ENCODE measurements at places on chromosomes 2 and 18.

- DNase-seq, result no peak
Measured at GRCh38 chr2:227025510-227025909, 138.5 kb downstream of the COL4A4 start.

DNA sequence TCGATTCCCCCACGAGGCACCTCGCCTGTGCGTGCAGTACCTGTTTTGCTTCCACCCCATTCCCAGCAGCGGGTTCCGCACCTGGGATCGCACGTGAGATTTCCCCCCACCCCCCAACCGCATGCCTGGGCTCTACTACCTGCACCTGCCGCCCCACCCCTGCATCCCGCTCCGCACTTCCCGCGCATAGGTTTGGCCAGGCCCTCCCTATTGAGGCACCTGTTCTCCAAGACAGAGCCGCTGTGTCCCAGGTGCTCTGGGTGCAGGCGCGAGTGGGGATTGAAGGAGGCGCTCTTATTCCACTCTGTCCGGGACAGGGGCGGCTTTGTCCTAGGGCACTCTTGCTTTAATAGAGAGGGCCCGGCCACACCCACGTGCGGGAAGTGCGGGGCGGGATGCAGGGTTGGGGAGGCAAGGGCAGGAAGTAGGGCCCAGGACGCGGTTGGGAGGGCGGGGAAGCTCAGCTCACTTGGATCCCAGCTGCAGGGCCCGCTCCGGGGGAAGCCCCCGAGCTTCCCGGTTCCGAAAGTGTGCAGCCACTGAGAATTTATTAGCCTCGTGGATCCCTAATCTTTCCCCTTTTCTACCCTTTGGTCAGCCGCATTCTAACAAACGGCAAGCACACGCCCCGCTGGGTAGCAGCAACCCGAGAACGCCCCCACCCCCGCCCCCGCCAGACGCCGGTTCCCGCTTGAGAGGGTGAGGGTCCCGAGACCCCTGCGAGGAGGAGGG lies 670 bp upstream of the MOCOS start:
- DNase-seq, result no peak

GRCh38 chr2:12867631-12868287 lies 151.0 kb downstream of the TRIB2 start:
- no peak for DNase-seq

DNA sequence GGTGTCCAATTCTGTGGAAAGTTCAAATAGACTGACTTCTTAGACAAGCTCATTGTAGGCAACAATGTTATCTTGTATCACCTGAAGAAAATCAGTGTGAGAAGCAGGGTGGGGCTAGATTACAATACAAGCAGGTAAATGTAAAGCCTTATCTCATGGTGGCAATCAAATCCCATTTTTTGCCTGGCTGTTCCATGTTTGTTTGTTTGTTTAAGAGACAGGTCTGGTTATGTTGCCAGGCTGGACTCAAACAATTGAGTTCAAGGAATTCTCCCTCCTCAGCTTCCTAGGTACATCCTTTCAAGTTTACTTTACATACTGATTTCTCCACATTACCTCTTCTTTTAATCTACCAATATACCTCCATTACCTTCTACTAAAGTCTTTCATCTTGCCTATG lies 464.6 kb downstream of the LRP1B start:
- DNase-seq, result no peak

DNA sequence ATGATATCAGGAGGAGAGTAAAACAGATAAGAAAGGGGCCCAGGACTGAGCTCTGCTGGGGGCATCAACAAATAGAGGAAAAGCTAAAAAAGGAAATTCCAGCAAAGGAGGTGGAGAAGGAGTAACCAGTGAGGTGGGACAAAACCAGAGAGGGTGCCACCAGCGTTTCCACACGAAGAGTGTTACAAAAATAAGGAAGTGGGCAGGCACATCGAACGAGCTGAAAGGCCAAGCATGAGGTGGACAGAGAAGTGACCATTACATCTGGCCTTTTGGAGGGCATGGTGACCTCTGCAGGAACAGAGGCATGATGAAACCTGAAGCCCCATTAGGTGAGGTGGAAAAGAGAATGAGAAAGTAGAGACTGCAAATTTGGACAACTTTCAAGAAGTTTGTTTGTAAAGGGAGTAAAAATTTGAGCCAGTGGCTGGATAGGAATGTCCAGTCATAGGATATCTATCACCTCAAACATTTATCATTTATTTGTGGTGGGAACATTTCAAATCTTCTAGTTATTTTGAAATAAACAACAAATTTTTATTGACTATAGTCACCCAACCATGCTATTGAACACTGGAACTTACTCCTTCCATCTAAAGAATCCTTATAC lies 18.4 kb upstream of the VIT start:
- DNase-seq, result no peak

GRCh38 chr18:74154716-74155115 lies 6.4 kb downstream of the TIMM21 start:
- no peak for DNase-seq

DNA sequence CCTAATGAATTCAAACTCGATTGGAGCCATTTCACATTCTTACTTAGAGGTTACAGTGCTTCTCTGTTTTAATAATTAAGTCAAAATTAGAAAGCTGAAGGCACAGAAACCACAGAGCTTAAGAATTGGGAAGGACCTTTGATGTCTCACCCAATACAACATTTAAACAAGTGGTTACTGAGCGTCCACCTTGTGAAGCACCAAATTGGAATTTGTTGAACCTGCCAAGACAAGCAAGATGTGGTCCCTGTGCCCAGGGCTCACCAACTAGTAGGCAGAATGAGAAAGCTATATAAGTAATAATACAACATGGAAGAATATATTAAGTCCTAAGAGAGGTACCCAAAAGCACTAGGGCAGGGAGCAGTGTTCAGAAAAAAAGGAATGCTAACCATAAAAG lies 64.5 kb upstream of the NPAS2 start:
- DNase-seq, result no peak

DNA sequence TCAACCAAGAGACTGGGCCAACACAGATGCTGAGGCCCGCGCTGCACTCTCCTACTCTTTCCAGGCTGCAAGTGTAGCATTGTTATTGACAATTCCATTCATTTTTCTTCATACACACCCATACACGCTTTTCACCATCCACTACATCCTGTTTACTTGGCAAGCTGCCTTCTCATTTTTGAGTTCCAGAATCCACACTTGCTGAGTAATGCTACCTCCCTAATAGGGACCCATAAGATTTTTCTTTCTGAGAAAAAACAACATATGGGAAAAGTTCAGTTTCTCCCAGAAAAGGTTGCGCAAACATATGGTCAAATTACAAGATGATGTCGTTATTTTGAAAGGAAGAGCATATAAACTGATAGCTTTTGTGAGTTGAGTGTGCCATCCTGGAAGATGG lies 3.3 kb upstream of the NETO1 start:
- no peak for DNase-seq

DNA sequence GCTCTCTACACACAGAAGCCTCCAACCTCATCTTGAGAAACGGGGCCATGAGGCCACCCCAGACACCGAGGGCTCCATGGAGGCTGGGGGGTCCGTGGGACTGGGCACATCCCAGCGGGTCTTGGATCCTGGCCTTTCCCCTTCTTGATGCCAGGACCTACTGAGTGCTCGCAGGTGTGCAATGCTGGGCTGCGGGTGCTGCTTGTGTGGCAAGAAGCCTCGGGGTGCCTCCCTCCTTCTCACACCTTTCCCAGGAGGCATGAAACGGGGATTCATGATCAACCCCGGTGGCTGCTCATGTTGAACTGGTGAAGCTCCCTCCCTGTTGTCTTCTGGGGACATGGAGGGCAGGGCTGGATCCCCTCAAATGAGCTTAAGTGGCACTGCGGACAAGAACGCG lies 2.0 kb upstream of the BUB1 start:
- DNase-seq, result no peak

DNA sequence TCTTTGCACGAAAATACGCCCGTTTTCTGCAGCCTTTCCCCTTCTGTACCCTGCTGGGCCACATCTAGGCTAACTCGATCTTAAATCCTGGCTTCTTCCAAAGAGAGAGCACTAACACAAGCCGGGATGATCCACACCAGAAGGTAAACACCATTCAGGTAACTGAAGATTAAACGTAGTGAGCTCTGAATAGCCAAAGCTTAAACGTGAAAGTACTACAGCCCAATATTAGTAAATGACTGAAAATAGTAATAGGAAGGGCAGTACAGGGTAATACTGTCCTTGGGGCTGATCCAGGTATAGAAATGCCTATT lies 422 bp upstream of the MRPL53 start:
- no peak for DNase-seq

DNA sequence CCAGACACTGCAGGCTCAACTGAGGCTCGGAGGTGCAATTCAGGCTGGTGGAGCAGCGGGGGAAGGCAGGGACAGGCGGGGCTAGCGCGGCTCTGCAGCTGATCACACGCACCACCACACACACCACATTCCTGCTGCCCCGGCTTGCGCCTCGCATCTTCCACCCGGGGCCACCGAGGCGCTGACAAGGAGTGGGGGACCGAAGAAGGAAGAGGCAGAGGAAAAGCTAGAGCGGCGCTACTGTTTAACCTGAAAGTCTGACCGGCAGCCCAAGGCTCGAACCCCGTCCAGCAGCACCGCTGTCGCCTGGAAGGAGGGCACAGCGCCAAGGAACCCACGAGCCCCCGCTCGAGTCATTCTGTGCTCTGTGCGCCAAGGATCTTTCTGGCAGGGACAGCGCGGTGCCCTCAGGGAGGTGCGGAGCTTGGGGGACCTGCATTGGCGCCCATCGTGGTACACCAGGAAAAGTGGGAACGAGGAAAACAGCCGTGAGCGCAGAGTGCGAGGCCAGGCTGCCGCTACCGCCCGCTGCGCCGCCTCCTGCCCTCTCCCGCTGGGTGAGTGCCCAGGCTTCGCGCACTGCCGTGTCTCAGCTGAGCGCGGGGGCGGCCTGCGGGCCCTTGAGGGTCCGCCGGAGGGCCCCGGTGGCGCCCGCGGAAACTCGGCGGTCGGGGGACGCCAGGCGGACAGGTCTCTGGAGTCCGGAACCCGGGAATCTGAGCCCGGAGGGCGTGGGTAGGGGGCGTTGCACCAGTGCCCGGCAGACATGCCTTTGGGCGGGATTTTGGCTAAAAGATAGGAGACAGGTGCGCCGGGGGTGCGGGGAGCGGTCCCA lies 860 bp upstream of the KCNJ3 start:
- DNase-seq, result no peak

DNA sequence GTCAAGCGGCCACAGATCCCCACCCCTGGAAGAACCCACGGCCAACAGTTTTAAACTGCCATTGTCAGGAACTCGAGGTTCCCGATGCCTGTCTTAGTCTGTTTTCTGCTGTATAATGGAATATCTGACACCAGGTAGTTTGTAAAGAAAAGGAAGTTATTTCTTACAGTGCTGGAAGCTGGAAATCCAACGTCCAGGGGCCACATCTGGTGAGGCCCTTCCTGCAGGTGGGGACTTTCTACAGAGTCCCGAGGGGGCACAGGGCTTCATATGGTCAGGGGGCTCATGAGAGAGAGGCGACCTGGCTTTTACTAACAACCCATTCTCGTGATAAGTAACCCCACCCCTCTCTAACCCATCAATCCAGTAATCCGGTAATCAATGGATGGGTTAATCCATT lies 501.6 kb upstream of the MYT1L start:
- DNase-seq, result no peak

- DNase-seq, result no peak
Measured at GRCh38 chr18:3449512-3450011, 410 bp upstream of the TGIF1 start.

DNA sequence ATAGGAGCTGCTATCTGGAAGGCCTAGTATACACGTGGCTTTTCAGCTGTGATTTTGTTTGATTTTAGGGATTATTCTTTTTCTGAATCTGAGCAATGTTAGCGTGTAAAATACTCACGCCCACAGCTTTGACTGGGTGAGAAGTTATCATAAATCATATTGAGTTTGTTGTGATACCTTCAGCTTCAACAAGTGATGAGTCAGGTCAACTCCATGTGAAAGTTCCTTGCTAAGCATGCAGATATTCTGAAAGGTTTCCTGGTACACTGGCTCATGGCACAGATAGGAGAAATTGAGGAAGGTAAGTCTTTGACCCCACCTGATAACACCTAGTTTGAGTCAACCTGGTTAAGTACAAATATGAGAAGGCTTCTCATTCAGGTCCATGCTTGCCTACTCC lies at the start of gene GKN1:
Gene GKN1, plus strand, starts transcription at position 386 of the 400 bp plus-strand sequence. CDS start 42 bp downstream, outside the sequence.
- DNase-seq, result no peak

DNA sequence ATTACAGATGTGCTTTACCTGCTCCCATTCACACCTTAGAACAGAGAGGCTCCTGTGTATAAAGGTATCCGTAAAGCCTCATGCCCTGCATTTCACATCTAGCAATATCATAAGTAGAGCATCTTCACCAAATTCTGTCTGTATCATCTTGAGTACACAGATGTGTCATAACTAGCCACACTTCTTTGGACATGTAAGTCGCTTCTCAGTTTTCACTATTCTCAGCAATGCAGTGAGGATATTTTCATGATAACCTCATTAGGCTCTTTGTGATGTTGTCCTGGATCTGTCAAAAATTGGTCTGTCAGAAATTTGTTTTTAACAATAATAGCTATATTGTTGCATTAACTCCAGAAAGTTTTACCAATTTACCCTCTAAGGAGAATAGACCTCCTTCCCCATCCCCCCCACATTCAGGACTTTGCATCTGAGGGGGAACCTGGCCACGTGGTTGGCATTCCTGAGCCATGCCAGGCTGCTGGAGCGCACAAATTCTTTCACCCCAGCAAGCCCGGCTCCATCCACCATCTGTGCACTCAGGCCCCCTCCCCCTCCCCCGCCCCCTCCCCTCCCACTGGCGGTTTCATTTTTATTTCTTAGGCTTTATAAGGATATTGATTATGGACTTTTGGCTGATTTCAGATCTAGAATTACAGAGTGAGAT lies 34.1 kb downstream of the AGAP1 start:
- DNase-seq, result no peak

DNA sequence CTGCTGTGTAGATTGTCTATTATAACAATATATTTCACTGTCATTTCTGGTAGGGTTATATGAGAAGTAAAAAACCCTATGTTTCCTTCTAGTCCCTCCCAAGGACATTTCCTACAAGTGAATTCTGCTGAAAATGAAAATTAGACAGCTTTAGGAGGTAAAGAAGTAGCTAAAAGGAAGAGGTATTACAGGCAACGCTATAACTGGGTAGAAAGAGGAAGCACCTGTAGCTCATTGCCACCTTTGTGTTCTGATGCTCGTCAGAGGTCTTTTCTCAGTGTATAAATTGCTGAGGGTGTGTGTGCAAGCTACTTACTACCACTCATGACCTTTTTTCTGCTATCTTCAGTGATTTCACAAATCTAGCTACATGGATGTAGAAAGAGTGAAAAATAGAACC lies 1.4 kb downstream of the DNAJC10 start:
- no peak for DNase-seq

DNA sequence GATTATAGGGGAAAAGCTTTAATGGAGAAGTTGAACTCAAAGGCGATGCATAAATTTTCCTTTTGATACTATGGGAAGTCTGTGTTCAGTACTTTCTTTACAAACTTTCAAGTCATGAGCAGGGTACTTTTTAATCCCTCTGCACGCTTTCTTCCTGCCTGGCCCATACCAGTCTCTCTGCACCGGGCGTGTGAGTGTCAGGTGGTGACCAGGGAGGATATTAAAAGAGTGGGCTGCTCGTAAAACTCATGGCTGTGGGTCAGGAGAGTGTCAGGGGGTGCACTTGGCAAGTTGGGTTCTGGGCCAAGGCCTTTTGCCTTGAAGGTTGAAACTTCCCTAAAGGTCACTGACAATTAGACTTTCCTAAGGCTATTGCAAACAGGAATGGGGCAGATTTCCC lies 367.8 kb downstream of the GPD2 start:
- no peak for DNase-seq
